ENCODE measurements at places on chromosomes 1 and 21.

- DNase-seq: no peak
Observed at GRCh38 chr1:178057141-178057765, 36.7 kb upstream of the RASAL2 start.

- no peak for DNase-seq
Observed at GRCh38 chr21:46148106-46148505, 7.3 kb downstream of the FTCD start.

- DNase-seq: no peak
Observed at GRCh38 chr1:116886291-116886878, 23.3 kb upstream of the PTGFRN start.

GRCh38 chr1:22132517-22133235 is 10.2 kb downstream of the WNT4 start:
- DNase-seq: no peak

DNA sequence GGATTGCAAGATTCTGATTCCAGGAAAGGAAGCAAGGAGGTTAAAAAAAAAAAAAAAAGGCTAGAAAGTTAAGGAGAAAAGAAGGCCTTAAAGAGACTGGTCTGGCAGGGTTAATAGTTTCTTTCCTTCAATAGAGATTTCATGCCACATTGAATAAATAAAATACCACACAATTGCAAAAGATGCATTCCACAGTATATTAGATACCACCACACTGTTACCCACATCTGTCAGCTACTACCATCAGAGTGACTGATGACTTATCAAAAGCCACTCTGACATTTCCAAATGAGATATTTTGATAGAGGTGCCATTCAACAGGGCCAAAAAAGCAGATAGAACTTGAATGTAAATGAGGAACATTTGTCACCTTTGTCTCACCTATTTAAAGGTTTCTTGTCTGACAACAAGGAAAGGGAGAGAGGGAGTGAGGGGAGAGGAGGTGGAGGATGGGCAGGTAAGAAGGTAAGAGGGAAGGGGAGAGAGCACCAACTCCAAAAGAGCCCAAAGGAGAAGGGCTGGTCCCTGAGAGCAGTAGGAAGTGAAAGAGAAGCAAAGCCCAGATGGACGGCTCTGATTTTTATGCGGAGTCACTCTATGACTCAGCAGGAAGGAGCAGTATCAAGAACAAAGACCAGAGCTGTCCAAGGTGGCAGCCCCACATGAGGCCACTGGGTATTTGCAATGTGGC is 38.3 kb downstream of the LRRN2 start:
- peak; percentile 52 for DNase-seq

DNA sequence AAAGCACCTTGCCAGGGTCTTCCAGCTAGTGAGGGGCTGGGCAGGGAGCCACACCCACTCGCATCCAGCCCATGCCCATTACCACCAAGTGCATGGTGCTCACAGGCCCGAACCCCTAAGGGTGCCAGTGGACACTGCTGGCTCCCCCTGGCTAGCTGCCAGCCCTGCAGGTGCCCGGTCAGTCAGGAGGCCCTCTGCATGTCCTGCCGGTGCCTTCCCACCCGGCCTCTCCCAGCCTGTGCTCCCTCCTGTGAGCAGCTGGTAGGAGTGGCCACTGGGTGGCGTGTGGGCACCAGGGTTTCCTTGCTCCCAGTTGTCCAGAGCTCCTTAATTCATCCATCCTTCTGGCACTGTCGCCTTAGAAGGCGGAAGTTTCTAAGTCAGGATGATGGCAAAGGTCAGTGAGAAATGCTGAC is 33.4 kb downstream of the QSOX1 start:
- DNase-seq: peak; percentile 51

GRCh38 chr1:194394676-194395075 is 1208.3 kb upstream of the B3GALT2 start:
- DNase-seq: no peak

- DNase-seq: peak; percentile 56
Observed at GRCh38 chr1:15042866-15043265, 110.7 kb upstream of the TMEM51 start.

- no peak for DNase-seq
Observed at GRCh38 chr1:3055051-3055450, 14.0 kb upstream of the PRDM16 start.

DNA sequence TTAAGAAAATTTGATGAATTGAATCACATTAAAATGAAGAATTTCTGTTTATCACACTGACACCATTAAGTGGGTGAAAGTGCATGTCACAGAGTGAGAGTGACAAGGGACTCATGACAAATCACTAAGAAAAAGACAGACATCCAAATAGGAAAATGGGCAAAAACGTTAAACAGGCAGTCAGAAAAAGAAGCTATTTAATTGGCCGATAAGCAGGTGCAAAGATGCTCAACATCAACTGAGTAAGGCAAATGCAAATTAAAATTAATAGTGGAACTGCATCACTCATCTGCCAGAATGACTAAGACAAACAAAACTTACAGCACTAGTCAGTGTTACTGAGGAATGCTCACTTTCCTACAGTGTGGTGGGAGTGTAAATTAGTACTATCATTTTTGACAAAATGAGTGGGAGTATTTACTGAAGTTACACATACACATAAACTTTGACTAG is 39.2 kb upstream of the RUNX1 start:
- DNase-seq: no peak

DNA sequence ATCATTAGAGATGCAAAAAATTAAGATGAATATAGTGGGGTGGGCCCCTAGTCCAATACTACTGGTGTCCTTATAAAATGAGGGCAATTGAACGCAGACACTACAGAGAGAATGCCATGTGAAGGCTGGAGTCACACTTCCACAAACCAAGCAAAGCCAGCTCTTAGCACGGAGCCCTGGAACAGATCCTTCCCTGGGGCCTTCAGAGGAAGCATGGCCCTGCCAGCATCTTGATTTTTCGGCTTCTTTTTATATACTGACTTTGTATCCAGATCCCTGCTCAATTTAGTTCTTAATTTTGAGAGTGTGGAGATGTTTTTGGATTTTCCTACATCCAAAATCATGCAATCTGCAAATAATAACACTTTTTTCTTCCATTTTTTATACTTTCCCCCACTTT is 10.2 kb upstream of the KIAA1614 start:
- no peak for DNase-seq

GRCh38 chr1:8674481-8674880 is 143.0 kb downstream of the RERE start:
- DNase-seq: no peak

DNA sequence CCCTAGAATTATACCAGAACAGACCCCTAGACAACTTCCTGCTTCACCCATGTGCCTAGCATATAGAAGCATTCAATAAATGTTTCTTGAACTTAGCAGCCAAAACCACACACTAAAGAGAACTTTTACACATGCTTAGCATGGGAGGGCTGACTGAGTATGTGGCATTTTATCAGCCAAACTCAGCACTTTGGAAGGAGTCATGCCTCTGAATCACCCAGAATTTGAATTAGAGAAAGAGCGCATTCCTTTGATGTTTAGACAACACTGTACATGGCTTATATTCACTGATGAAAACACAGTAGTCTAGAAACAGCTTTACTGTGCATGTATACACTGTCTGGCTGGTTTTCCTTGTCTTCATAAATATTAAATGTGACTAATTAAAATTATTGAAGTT is 26.1 kb downstream of the SPAG17 start:
- DNase-seq: no peak

- DNase-seq: no peak
Observed at GRCh38 chr1:11449100-11449403, 29.9 kb upstream of the DISP3 start.

DNA sequence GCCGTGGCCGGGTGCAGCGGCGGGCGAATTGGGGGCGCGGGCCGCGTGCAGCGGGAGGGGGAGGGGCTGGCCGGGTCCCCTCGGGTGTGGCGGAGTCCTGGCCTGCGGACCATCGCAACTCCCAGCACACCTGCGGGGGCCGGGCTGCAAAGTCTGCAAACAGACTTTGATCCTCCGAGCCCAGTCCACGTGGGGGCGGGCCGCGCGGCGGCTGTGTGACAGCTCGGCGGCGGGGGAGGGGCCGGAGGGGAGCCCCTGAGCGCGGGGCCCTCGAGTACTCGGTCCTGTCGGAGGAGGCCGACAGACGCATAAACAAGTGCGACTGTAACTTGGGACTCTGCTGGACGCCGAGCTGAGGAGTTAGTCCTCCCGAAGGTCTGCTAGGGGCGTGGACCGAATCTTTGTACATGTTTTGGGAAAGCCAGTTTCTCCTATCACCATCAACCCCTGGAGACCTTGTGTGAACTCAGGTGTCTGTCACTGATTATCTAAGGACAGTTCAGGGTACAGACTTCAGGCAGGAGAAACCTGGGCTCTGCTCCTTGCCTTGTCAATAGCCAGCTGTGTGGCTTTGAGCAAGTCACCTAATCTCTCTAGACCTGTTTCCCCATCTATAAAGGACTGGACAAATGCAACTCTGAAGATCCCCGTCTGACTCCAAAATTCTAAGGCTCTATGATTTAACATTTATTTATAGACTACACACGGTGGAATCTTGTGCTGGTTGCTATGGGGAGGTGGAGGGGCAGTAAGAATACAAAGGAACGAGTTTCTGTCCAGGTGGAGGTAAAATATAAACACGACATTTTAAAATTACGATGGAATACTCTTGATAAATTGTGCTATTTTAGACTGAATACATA is 710 bp upstream of the SLC30A1 start:
- DNase-seq: no peak

- no peak for DNase-seq
Observed at GRCh38 chr1:15352128-15352957, 57.3 kb upstream of the EFHD2 start.

DNA sequence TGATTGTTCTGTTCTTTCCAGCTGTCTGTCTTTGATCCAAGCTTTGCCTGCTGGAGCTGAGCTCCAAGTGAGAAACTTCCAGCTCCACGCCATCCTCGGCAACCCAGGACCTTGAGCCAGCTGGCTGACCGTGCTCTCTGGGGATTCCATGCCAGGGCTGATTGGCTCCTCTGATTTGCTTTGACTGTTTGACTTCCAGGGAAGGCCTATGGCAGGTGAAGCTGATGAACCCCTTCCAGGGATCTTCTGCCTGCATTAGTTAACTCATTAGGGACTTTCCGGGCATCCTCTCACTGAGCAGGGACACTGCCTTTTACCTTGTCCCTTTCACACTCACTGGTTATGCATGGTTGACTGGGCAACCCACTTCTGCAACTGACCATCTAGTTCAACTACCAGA is 406.1 kb downstream of the RPS6KC1 start:
- DNase-seq: no peak

DNA sequence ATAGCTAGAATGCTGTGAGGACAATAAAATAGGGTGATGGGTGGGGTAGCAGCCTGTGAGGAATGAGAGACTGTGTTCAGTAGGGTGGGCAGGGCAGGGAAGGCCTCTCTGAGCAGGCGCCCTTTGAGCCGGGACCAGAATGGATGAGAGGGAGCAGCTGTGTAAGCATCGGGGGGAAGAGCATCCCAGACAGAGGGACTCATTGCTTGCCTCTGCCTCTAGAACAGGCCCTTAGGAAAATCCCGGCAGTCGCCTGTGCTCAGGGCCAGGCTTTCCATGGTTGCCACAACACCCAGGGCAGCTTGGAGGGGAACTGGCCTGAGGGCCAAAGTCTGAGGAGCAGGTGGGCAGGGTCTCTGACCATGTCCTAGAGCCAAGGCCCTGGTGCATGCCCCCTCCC is 774 bp downstream of the SLC2A7 start:
- no peak for DNase-seq

- peak; percentile 21 for DNase-seq
Observed at GRCh38 chr1:36223381-36223995, 755 bp upstream of the THRAP3 start.

DNA sequence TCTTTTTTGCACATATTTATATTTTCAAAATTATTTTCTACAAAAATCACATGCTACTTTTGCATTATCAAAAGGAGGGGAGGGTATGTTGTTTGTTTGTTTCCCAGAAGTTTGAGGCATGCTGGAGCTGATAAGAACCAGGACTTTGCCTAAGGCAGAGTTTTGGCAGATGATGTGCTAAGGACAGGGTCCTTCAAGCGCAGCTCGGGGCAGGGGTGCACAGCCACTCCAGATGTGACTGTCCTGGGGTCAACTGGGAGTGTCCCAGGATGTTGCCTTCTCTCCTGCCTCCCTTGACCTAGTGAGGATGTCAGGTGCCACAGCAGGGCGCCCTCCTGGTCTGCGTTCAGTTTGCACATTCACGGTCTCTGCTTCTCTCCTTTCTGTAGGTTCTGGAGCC is 42.6 kb upstream of the SRRM1 start:
- DNase-seq: no peak

GRCh38 chr1:48691429-48692001 is 85.2 kb downstream of the BEND5 start:
- no peak for DNase-seq

- no peak for DNase-seq
Observed at GRCh38 chr1:110070282-110070669, 196 bp downstream of the ALX3 start.

- no peak for DNase-seq
Observed at GRCh38 chr1:207670997-207671396, 26.1 kb downstream of the CR1L start.

DNA sequence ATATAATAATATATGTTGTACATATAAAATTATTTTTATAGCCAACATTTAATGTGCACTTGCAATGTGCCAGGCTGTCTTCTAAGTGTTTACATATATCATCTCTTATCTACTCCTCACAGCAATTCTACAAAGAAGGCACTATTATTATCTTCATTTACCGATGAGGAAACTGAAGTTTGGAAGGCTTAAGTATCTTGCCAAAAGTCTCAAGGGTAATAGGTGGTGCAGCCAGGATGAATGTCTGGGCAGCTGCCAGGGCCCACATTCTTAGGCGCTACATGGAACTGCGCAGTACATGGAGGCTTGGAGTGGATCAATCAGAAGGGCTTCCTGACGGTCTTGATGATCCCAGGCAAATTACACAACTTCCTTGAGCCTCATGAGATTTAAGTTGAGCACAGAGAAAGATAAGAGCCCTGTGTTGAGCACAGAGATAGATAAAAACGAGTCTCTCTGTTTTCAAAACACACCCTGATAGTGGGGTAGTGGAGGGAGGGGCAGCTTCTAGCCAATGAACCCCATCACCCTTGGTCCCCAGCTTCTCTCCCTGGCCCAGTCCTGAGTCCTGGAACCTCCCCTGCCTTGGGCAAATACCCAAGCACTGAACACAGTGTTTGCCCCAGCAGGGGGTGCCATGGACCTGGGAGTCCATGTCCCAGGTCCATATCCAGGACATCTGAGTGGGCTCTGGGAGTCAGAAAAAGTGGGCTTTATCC is 9.2 kb downstream of the POU3F1 start:
- no peak for DNase-seq

DNA sequence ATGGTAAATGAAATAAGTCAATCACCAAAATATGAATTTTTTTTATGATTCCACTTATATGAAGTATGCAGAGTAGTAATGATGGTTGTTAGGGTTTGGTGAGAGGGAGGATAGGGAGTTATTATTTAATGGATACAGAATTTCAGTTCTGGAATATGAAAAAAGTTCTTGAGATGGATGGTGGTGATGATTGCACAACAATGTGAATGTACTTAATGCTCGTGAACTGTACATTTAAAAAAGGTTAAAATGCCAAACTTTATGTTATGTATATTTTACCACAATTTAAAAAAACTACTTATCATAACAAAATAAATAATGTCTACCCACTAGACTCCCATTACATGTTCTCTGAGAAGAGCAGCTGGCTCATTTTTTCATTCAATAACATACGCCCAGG is 55.4 kb upstream of the TTC39A start:
- no peak for DNase-seq

Measured in cerebellum (tissue), 4 donors.